HepG2 (cell line): ENCODE measurements at places on chromosomes 5 and 9.

- no peak for DNase-seq
These were observed 54.0 kb downstream of the FEM1C start for GRCh38 chr5:115490596-115490995.

DNA sequence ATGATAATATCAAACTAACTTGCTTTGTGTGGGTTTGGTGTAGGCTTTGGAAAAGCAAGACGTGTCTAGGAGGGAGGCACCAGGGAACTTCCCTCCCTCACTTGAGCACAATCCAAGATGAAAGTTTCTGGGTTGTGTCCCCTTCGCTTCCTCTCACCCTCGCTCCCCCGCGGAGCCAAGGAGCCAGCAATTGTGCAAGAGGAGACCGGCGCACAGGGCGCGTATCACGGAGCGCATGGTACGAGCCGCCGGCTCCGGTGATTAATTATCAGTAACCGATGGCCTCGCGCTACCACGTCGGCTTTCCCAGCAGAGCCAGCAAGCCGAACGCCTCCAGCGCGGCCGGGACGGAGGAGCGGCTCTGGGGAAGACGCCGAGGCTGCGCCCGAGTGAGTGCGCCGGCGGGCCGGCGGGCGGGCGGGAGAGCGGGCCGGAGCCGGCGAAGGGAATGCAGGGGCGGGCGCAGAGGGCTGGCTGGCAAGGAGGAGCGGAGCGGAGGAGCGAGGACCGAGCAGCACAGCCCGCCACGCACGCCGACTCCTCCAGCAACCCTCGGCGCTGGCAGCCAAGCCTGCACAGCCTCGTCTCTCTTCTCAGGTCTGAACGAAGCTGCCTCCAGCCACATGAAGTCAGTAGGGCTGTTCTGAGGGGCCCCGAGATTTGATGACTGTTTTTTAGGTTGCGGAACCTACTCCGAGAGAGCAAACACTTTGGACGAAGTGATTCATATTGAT lies 143.6 kb downstream of the BNC2 start:
- DNase-seq: no peak

DNA sequence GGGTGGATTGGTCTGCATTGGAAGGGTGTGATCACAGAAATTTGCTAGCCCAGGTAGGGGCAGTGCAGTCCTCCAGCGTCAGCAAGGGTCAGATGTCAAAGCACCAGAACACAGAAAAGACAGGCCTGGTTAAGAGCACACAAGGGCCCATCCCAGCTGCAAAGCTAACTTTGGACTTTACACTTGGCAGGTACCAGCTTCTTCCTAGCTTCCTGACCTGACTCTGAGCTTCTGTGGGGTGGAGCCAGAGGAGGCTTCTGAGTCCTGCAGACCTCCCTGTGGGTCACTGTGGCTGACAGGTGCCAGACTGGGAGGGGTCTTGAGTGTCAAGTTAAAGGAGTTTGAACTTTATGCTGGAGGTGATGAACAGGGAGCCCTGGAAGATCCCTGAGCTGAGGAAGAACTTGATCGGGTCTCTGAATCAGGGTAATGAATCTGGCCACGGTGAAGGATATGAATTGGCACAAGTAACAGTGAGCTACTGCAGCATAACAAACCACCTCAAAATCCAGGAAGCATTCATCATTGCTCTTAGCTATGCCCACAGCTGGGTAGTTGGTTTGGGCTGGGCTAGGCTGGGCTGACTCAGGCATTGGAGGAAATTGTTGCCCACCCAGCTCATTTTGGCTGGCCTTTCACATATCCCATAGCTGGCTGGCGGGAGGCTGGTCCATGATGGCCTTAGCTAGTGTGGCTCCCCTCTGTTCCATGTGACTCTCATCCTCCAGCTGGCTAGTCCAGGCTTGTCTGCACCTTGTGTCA lies 63.4 kb downstream of the BARX1 start:
- no peak for DNase-seq

- no peak for DNase-seq
These were observed 278.3 kb upstream of the PTGER4 start for GRCh38 chr5:40401284-40402006.

DNA sequence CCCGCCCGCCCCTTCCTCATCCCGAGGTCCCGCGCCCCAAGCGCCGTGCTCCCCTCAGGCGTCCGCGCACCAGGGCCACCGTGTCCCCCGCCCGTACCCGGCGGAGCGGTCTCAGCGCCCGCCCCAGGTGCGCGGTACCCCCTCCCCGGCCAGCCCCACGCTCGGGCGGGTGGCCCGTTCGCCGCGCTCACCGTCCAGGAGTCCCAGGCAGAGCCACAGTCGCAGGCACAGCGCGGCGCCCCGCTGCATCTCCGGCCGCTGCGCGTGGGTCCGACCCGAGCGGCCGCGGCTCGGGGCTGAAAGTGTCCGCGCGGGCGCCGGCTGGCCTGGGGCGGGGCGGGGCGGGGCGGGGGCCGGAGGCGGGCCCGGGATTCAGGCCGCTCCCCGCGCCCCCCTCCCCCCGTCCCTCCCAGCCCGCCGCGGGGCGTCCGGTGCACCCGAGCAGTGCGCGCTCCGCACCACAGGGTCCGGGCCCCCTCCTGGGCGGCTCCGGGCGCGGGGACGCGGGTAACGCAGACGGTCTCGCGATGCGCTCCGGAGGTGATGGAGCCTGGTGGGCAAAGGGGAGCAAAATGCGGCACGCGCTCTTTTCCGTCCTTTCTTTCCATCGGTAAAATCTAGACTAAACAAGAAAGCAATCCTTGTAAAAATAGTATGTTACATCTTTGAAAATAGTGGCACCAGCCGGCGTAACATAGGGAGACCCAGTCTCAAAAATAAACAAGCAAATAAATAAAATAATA lies at the start of gene FLT4:
Gene FLT4 (minus strand): TSS at position 304 of the 743 bp plus-strand sequence. CDS start 55 bp downstream, at position 249.
- no peak for DNase-seq

GRCh38 chr5:33892620-33893137 lies 889 bp upstream of the ADAMTS12 start:
- peak; percentile 2 for DNase-seq

DNA sequence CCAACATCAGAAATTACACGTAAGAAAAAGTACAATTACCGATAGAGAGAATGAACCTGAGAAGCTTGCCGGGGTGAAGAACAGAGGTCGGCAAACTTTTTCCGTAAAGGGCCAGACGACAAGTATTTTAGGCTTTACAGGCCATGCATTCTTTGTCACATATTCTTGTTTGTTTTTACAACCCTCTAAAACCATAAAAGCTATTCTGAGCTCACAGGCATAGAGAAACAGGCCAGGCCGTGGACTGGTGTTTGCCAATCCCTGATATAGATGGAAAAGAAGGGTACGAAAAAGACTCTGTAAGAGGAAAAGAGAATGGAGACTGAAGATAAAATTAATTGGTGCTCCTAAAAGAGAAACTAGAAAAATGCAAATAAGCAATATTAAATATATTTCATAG lies 15.4 kb downstream of the SFXN1 start:
- DNase-seq: no peak

- no peak for DNase-seq
These were observed 466.2 kb downstream of the ENC1 start for GRCh38 chr5:74174366-74174765.

GRCh38 chr9:135251331-135251761 lies 163.9 kb downstream of the OLFM1 start:
- DNase-seq: no peak

GRCh38 chr9:91047529-91047928 lies 245.9 kb downstream of the SYK start:
- no peak for DNase-seq

DNA sequence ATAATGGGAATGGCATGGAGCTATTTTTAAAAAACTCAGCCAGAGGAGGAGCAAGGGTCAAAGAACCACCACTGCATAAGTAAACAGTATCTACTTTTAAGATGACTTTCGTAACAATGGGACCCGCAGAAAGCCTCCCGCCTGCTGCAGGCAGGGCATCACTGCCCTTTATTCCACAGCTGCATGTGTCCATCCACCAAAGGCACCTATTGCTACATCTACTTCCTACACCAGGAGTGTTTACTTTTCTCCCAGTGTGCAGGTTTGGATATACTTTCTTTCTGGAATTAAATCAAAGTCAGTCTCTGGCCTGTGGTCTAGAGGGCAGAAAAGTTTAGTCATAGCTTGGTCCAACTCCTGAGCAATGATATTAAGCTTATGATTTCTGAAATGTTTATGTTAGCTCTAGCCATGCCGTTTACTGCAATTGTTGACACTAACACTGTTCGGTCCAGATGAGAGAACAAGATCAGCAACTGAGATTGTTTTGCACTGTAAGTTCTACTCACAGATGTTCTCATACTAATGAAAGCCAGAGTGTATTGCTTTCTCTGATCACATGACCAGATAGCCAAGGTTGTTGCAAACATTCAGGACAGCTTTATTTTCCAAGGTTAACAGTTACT lies 391.5 kb downstream of the FGF10 start:
- DNase-seq: peak; percentile 95

DNA sequence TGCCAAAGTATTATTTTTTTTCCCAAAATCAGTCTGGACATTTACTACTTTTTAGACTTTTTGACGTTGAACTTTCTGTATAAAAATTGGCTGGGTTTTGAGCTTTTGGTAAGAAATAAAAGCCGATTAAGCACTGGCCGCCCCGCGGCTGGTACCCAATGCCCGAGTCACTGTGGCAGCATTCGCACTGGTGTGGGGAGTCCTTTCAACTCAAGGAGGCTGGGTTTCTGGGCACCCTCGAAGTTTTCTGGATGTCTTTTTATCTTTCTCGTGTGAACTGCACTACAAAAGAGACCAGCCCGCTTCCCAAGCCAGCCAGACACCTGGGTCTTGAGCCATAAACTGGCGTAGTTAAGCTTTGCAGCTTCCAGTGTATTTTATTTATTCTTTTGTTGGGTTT lies 72.0 kb upstream of the OTULINL start:
- no peak for DNase-seq

DNA sequence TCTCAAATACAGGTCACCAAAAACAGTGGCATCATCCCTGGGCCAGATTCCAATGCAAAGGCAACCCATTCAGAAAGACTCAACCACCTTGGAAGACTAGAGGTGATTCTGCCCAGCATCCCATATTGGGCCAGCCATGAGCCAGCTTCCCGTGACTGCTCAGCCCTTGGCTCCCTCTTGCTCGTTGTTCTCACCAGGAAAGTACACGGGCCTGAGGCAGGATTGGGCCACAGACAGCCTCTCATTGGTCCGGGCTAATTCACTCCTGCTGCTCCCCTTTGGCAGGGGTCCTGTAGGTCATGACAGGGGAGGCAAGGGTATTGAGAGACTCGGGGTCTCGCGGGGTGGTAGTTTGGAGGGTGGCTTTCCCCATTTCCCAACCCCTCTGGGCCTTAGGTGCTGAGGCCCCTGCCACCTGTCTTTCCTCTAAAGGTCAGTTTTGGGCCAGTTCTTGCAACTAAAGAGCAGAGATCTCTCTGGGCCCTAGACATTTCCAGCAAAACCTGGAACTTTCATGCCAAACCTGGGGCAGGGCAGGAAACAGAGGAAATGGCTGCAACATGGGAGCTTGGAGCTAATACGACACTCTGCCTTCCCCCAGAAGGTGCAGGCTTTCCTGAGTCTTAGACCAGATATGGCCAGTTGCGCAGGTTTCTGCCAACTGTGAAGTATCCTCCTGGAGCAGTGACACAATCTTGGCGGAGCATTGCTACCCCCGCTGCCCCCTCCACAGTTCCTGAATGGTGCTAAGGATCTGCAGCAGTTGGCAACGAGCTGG lies 22.0 kb upstream of the FGFR4 start:
- DNase-seq: no peak

DNA sequence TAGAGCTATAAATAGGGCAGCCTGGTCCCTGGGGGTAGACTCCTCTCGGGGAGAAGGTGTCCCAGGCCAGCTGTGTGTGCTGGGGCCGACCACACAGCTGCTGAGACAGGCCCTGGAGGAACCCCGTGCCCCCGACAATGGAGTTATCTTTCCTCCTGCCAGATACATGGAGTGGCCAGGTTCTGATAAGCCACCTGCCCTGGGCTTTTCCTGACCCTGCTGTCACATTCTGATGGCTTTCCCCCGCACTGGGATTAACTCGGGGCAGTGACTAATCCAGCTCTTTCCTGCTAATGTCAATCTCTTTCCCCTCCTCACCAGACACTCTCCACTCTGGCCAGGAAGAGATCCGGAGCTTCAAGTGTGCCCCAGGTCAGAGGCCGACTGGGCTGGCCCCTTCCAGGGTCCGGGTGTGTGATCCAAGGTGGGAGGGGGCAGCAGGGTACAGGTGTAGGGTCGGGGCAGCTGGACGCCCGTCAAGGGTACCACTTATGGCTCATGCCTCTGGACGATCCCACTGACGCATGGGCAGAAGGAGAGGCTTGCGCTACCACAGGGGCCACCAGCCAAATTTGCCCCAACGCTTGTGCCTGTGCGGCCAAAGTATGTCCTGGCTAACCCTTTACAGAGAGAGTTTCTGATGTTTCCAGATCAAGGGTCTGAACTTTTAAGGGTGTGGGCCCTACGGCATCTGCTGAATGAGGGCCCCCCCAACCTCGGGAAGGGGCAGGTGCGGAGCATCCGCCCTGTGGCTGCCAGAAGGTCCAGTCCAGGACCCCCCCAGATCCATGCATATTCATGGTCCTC lies 20.6 kb upstream of the COL5A1 start:
- DNase-seq: no peak

GRCh38 chr5:64206653-64207052 lies 41.0 kb downstream of the RNF180 start:
- DNase-seq: no peak

- no peak for DNase-seq
These were observed 428.8 kb downstream of the CHSY3 start for GRCh38 chr5:130333089-130333488.

DNA sequence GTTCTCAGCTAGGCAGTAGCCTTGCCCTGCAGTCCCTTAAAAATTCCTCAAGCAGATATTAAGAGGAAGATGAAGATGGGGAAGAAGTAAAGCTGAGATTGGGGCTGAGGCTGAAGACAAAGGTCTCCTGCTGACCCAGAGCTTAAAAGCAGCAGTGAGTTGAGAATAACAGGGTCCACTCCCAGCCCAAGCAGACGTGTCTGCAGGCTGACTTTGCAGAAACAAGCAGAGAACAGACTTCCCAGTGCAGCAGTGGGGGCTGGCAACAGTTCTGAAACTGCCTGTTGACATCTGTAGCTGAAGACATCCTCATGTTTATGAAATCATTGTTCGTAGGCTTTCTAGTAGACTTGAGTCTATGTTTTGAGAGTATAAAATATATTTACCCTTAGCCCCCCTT lies 1.1 kb downstream of the CTXN3 start:
- DNase-seq: no peak

GRCh38 chr5:39640552-39640951 lies 215.8 kb upstream of the DAB2 start:
- DNase-seq: no peak

DNA sequence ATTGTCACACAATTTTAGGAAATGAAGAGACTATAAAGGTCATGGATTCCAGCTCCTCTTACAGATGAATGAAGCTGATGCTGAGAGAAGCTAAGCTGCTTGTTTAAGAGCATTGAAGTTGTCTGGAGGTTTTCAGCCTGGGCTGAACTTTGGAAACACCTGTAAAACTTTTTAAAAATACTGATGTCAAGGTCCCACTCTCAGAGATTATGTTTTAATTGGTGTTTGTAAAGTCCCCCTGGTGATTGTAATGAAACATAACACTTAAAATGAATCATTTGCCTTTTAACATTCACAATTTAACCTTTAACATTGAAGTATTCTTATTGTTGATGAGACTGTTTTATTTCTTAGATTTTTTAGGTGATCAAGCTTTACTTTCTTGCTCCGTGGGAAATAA lies 16.4 kb downstream of the RAD23B start:
- no peak for DNase-seq

GRCh38 chr5:33470544-33470943 lies 29.8 kb downstream of the TARS1 start:
- peak; percentile 16 for DNase-seq

- DNase-seq: no peak
These were observed 153.7 kb downstream of the ADAMTS12 start for GRCh38 chr5:33738097-33738496.
